ENCODE measurements at places on chromosomes 16 and 17.

DNA sequence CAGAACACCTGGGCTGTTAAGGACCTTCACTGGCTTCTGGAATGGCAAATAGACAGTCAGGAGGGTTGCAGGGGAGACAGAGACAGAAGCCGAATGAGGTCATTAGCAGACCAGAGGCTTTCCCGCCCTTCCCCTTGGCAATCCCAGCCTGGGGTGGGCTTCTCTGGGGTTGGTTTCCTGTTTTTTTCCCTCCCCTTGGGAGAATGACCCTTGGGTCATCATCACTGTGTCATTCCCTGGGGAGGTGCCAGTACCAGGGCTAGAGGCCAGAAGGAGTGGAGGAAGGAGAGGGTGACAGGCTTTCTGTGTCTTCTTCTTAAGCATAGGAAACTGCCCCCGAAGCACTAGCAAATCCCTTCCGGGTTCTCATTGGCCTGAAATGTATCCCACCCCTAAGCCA, 42.9 kb upstream of the IL21R start:
- no peak for DNase-seq

DNA sequence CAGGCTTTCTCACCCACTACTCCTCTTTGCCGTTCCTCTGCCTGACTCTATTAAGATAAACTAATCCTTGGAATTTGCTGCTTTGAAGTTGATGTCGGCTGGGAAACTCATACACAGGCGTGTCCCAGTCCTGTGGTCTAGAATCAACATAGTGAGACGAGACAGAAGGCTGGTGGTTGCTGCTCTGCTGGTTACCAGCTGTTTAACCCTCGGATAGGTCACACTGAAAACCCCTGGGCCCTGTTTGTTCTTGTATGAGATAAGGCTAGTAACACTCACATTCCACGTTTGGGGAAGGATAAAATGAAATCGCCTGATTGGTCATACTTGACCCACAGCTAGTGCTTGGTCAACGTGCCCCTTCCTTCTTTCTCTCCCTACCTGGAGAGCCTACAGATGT, 517.0 kb downstream of the CDH13 start:
- no peak for DNase-seq

DNA sequence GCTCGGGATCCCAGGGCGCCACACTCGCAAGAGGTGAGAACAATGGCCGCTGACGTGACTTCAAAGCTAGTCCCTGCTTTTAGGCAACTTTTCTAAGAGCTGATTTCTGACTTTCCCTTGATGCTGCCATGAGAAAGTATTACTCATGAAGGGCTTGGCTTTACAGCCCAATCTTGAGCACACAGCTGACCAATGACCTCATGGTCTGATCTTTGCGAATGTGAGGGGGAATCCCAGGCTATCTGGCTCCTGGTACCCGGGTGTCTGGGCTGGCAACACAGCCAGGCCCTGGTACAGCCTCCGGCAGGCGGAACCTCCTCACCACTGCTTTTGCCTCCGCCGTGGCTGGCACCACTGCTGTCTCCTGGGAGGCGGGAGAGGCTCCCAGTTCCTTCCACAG, 17.5 kb downstream of the NDUFAF8 start:
- no peak for DNase-seq

DNA sequence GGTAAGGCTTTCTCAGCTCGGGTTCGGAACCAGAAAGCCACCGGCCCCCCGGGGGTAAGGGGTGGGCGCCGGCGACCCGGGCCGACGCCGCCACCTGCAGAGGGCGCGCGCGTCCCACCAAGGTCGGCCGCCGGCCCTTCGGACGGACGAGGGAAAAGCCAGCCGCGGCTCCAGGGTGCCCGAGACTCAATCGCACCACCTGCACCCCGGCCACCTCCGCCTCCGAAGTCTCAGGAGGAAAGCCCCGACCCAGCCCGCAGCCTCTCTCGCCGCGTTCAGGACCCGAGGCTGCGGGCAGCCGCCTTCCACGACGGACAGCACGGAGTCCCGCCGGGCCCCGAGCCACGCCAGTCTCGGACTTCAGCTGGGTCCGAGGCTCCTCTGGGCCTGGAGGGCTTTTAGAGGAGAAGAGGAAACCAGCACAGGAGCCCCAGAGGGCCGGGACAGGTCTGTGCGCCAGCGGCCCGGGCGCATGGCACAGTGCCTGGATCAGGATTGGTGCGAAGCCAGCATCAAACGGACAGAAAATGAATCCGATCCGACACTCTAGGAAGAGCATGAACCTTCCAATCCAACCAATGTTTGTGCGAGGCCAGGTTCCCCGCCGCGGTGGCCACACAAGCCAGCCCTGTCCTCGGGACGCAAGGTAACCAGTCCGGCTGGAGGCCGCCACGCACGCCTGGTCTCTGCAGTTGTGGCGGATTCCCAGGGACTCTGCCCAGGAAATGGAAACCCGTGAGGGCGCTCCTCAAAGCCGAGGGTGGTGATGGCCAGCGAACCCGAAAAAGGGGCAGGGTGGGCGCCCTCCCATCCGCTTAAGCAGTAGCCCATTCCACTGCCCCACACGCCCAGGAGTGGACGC, 6.7 kb downstream of the CBX8 start:
- no peak for DNase-seq

DNA sequence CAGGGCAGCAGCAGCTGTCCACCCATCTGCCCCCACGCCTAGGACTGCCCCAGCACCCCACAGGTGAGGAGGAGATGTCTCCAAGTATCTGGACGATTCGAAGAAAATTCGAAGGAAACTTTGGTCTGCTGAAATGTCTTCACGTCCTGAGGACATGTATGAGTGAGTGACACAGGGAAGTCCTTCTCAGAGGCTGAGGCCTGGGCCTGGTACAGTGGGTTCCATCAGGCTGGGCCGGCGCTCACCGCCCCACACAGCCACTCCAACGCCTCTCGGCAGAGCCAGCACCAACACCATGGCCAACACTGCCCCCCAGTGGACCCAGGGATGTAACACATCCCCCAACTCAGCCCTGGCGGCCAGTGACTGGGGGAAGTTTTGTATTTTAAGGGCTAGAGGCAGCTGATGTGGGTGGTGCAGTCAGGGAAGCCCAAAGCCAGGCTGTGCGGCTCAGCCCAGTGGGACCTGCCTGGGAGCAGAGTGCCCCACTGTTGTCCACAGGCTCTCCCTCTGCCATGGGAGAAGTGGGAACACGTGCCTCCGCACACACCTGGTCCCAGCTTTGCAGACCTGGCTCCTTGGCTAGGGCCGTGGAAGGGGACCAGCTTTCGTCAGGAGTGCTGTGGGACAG, 55.8 kb upstream of the FASN start:
- peak; percentile 61 for DNase-seq

DNA sequence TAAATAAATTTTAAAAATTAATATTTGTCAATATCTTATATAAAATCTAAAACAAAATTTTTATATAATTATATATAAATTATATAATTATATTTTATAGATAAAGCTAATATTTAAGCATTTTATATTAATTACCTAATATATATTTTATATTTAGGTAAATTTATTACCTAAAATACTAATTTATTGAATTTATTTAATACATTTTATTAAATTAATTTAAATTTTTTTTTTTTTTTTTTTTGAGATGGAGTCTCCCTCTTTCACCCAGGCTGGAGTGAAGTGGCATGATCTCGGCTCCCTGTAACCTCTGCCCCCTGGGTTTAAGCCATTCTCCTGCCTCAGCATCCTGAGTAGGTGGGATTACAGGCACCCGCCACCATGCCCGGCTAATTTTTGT, 22.4 kb downstream of the ATAD5 start:
- no peak for DNase-seq

GRCh38 chr17:48051706-48052486, 3.7 kb downstream of the NFE2L1 start:
- DNase-seq = no peak

GRCh38 chr17:78142119-78142861, 3.9 kb upstream of the C17orf99 start:
- DNase-seq = no peak

GRCh38 chr17:27635275-27635823, 4.4 kb downstream of the LGALS9 start:
- no peak for DNase-seq
